Naive B cell (primary cell): ENCODE measurements at places on chromosomes 1 and 21.

- no peak for DNase-seq
Measured at GRCh38 chr1:202122639-202123335, at the start of gene GPR37L1. TSS of gene GPR37L1 (plus strand) at chr1:202122917. CDS start at chr1:202122964, 47 bp downstream.

DNA sequence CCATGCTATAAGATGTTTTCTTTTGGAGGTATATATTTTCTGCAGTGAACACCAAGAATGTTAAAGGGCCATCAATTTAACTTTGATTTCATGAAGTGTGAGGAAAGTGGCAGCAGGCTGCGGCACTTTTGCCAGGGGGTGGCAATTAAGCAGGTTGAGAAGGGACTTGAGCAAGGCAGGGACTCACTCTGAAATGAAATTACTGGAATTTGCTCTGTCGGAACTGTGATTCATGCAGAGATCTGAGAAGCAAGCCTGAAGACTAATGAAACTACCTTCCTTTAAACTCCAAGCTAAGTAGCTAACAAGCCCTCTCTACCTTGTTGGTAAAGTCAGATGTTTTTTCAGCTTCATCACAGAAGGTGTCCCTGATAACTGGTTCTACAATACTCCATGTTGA is 441.6 kb downstream of the SIPA1L2 start:
- no peak for DNase-seq

DNA sequence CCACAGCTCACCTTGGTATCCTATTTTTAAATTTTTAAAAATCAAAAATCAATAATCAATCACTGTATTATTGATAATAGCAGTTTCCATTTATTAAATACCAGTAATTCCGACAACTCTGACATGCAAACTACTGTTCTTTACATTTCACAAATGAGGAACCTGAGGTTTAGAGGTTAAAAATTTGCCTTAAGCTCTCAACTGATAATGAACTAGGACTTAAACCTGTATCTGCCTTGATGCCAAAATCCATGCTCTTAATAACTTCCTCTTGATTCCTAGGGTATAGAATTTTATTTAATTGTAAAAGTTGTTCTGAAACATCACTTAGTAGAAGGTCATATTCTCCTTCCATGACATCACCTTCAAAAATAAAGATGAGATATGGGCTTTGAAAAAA is 5.6 kb downstream of the ARHGAP29 start:
- DNase-seq = no peak

- no peak for DNase-seq
Measured at GRCh38 chr1:94746635-94747525, 73.3 kb upstream of the SLC44A3 start.

DNA sequence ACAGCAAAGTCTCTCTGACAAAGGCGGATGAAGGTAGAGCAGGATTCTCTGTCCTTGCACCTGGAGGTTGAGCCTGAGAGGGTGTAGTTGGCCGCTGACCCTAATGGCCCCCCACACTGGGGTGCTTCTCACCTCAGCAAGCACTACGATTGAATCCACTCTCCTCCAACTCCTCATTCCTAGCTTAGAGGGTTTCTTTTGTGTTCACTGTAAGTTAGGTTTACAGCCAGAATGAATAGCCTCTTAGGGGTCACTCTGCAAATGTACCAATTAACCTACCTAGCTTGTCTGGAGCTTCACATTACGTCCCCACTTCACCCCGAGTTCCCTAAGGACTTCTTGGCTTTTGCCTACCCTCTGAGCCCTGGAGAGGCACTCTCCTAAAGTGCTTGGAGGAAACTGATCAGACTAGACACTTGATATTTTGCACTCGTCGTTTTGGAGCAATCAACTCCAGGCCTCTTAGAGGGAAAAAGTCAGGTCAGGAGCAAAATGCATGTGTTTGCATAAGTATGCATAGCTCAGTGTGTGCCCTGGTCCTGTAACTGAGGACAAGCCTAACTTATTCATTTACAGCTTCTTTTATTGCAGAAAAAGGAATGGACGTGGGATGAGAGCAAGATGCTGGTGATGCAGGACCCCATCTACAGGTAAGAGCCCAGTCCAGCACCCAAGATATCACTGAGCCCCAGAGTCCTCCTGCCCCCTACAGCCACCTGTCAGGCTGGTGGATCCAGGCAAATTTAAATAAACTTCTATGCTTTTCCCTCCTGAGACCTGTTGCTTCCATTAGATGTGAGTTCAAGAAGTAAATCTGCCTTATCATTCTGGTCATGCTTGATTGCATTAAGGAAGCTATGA is 76.4 kb downstream of the SPATA46 start:
- DNase-seq = no peak

DNA sequence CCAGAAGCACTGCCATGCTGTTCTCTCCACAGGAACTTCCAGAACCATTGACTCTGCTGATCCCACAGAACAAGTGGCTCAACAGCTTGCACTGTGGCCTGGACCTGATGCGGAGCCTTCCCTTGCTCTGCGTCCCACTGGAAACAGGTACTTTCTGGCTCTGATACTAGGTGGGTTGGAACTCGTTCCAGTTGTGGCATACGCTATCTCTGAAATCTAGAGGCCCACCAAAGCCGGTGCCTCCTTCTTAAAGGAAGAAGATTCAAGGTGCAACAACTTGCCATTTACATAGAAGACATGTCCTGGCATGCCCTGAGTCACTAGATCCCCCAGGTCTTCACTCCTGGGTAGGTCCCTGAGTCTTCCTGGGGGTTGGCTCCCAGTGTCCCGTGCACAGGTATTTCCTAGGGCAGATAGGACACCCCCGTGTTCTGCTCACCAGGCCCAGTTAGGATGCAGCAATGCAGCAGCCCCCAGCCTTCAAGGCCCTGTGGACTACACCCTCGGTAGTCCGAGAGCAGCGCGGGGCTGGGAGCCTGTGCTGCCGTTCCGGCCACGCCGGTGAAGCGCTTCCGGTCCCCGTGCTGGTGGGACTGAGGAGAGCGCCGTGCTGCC is 10.8 kb upstream of the PCBP3 start:
- DNase-seq = no peak

DNA sequence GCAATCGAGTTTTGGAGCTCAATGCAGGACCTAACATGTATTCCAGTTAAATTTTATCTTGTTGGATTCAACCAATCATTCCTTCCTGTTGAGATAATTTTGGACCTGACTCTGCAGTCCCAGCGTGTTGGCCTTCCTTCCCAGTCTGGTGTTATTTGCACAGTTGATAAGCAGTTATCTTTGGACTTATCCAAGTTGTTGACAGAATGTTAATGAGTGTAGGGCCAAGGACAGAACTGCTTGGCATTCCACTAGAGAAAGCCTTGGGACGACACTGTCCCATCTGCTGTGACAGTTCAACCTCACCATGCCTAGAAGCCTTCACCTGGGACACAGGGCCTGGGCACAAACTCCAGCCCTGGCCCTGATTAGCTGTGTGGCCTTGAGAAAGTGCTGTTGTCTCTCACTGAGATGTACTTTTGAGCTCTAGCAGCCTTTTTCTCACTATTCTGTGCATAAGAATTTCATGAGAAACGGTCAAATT is 104.1 kb upstream of the SLC25A33 start:
- no peak for DNase-seq
